Natural killer cell (primary cell): ENCODE measurements at places on chromosomes 12 and 14.

- no peak for DNase-seq
These were observed 374.1 kb downstream of the ADGRD1 start for GRCh38 chr12:131327521-131328488.

DNA sequence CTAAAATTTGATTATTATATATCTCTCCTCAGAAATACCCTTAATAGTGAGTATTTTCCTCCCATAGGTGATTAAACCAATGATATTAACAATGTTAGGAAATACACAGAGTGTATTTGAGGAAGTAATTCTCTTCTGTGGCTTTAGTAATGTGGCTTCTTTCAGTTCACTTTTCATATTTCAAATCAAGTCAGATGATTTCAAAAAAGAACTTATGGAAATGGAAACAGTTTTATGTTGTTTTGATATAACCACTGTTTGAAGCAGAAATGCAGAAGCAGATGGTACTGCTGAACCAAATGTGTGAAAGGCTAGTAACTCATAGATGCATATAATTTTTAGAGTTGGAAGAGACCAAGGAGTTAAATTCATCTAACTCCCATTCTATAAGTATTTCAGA is 1.9 kb upstream of the GPR33 start:
- no peak for DNase-seq

DNA sequence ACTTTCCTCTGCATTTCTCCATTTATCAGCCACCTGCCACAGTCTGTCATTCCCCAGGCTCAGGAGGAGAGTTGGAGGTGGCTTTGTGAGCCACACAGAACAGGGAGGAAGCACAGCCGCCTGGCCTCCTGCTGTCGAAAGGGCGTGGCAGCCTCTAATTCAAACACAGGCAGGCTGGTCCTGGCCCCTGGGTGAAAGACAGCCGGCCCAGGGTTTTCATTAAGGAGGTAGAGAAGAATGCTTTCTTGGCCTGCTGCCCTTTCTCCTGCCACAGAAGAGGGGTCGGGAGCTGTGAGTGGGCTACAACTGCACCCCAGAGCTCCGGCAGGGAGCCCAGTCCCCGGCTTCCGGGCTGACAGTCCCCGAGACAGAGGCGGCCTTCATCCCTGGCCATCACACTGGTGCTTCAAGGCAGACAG is 108.6 kb upstream of the FZD10 start:
- no peak for DNase-seq

DNA sequence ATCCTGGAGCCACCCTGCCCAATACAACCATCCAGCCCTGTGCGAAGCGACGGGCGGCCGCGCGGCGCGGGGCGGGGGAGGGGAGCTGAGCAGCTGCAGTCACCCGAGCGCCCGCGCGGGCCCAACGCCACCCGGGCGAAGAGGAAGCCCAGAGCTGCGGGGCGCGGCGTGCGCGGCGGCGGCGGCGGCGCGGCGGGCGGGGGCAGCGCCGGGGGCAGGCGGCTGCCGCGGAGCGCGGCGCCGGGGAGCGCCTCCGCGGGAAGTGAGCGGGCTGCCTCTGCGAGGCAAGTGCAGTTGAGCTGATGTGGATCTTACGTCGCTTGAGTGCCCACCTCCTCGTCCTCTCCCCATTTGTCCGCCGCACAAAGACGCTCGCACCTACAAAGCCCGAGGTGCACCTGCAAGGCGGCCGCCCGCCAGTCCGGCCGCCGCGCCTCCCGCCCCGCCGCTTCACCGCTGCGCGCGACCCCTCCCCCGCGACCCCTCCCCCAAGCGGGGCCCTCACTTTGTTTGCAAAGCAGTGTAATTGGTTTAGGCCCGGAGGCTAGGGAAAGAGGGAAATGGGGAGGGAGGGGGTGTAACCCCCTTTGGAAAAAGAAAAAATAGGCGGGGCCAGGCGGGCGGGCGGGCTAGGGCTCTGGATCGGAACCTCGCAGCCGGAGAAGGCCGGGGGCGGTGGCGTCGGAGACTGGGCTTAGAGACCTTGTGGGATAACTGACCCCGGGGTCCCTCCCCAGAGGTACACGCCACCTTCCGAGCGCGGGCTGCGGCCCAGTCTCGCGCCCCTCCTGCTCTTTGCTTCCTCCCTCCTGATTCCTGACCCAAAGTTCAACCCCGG is at the start of the genes FOXA1 and TTC6:
Gene FOXA1, minus strand, starts transcription at position 279 of the 838 bp plus-strand sequence. Its CDS starts 277 bp downstream, at position 2.
Gene TTC6, plus strand, starts transcription at position 659 of the 838 bp plus-strand sequence. CDS start 26,436 bp downstream, outside the sequence.
- DNase-seq, result no peak

- DNase-seq, result peak; percentile 59
These were observed 108.5 kb downstream of the SCARB1 start for GRCh38 chr12:124754949-124755800.

DNA sequence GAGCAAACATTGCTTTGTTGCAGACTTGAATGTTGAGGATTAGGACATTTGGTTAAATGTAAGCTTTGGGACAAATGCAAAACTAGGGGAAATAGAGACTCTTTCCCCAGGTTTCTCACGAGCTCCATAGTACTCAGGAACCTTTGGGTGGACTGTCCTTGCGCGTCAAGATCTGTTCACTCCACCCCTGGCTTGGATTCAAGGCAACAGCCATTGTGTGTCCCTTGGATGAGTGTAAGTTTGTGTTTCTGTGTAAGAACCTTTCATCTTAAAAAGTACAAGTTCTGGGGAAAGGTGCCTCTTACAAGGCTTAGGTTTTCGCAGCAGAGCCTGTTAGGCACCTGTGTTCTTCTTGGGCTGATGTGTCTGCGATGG is 3.7 kb downstream of the SUSD6 start:
- DNase-seq, result no peak

- DNase-seq, result peak; percentile 19
These were observed 187.7 kb downstream of the GALC start for GRCh38 chr14:87805315-87805723.

- no peak for DNase-seq
These were observed 49.3 kb upstream of the MAX start for GRCh38 chr14:65151609-65151956.

DNA sequence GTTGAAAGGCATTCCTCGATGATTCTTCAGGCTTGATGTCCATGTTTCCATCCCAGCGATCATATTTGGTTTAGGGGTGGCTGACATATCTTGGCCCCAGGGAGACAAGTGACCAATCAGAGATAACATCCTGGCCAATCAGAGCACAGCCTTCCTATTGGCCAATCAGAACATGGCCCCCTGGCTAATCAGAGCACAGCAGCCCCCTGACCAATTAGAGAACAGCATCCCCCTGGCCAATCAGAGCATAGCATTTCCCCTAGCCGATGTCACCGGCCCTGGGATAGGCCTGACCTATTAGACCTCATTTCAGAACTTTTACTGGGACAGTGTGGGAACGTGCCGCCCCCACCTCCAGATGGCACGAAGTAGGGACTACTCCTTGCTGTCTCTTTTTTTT is 182.2 kb downstream of the AACS start:
- no peak for DNase-seq

- DNase-seq, result no peak
These were observed 59.9 kb downstream of the DUSP16 start for GRCh38 chr12:12502815-12503151.

- peak; percentile 31 for DNase-seq
These were observed 13.6 kb upstream of the FOXJ2 start for GRCh38 chr12:8018666-8019581.

GRCh38 chr14:102344084-102344483 is 18.6 kb downstream of the CINP start:
- DNase-seq, result no peak

DNA sequence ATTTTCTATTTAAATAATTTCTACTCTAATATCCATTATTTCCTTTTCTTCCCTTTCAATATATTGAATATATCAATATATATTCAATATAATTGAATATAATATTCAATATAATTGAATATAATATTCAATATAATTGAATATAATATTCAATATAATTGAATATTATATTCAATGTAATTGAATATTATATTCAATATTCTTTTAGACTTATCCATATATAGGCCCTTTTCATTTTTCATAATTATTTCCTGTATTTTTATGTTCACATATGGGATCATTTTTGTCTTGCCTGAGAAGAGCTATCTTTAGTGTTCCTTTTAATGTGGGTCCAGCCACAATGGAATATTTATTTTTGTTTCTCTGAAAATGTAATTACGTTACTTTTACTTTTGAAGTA is 88.9 kb upstream of the ESRRB start:
- DNase-seq, result no peak

DNA sequence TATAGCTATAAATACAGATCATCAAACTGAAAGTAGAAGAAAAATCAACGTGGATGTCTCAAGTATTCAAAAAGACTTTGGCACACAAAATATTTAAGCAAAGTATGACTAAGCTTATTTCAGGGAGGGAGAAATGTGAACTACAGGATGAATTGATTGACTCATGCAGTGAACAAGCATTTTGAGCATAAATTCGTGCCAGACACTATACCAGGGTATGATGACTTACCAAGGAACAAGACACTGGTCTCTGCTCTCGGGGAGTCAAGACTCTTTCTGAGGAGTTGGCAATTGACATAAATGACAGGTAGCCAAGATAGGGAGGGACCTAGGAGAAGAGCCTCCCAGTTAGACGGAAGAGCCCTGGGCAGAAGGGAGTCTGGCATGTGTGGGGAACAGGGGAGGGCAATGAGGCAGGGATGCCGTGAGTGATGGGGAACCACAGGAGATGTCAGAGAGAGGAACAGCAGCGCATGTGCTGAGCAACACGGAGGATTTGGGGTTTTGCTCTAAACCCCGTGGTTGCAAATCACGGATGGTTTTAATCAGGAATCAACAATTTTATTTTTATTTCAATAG is 115.2 kb downstream of the TMEM132D start:
- DNase-seq, result no peak

- no peak for DNase-seq
These were observed 163.6 kb upstream of the PARP11 start for GRCh38 chr12:4036671-4037271.

DNA sequence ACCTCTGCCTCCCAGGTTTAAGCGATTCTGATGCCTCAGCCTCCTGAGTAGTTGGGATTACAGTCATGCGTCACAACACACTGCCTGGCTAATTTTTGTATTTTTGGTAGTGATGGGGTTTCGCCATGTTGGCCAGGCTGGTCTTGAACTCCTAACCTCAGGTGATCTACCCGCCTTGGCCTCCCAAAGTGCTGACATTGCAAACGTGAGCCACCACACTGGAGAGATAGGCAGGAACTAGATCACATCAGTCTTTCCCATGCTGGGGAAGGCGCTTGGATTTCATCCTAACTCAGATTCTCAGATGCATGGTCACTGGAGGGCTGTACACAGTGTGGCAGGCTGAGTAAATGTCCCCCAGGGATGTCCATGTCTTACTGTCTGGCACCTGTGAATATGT is 18.0 kb upstream of the ORAI1 start:
- no peak for DNase-seq

DNA sequence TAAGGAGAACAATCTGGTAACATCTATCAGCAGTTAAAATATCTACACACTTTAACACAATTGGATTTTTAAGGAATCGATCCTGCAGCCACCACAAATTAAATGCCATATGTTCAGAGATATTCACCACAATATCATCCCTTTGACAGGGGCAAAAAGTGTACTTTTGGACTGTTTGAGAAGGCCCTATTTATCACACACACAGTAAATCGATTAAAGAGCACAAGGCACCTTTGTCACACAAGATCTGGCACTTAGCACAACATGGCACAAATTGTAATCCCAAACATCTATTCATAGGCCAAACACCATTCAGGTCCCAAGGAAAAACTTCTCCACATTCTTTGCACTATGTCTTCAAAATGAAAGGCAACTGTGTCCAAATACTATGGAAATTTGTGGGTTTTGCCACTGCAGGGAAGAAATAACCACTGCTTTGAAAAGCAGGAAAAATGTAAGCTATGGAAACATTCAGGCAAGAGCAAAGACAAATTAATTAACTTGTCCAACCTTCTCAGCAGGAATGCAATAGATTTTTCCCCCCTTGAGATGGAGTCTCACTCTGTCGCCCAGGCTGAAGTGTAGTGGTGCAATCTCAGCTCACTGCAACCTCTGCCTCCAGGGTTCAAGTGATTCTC is 282.5 kb upstream of the TMPO start:
- no peak for DNase-seq

- no peak for DNase-seq
These were observed 20.3 kb upstream of the EMP1 start for GRCh38 chr12:13176256-13176655.

- no peak for DNase-seq
These were observed 57.2 kb upstream of the JDP2 start for GRCh38 chr14:75370416-75371205.

GRCh38 chr14:58829594-58829993 is 191.8 kb downstream of the DACT1 start:
- no peak for DNase-seq

GRCh38 chr12:96811083-96811482 is 96.0 kb upstream of the NEDD1 start:
- DNase-seq, result no peak
